ENCODE measurements at places on chromosomes 3 and 15.

DNA sequence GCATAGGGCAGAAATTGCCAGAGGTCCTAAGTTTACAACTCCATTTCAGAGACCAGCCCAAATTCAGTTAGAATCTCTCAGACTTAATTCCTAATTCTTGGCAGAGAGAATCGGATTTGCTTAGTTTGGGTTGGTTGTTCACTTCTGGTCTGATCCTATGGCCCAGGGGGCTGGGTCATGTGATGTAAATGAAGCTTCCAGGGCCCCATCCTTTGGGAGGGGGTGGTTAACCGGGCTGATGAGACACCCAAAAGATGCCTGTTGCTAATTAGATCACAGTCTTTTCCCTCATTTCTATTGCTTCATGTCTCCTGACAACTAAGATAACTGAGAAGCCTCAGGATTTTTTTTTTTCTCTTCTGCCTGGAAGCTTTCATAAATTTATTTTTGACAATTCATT lies 11.1 kb upstream of the ZNF620 start:
- no peak overlapping the region for H3K4me3 ChIP-seq
- H3K27me3 ChIP-seq: no peaks in the 10 kb centered on the region
- H3K4me1 ChIP-seq: no peaks in the 10 kb centered on the region
- H3K27ac ChIP-seq: no peak overlapping the region
- H3K36me3 ChIP-seq: no peaks in the 10 kb centered on the region
- DNase-seq: no peak

- H3K27me3 ChIP-seq: no peaks in the 10 kb centered on the region
- no peak for DNase-seq
- H3K27ac ChIP-seq: no peak overlapping the region
- no peak overlapping the region for H3K4me3 ChIP-seq
- H3K4me1 ChIP-seq: no peaks in the 10 kb centered on the region
Observed at GRCh38 chr15:85302271-85302670, 78.1 kb upstream of the AKAP13 start.

DNA sequence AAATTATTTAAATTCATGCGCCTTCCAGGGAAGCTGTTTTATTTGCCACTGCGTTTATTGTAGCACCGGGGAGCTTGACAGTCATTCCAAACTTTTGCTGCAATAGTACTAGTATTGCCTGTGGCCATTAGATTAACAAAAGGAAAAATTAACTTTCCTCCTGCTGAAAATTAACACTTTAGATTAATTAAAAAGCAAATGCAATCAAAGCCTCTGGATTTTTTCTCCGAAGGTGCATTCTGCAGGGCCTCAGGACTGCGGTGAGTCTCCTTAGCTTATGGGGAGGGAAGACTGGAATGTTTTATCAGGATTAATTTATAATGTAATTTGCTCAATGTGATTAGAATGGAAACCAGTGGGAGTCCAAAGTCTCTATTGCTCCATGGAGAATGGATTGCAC lies 456.4 kb upstream of the CFAP20DC start:
- no peaks in the 10 kb centered on the region for H3K36me3 ChIP-seq
- peaks cover 2% of the 10 kb centered on the region for H3K27me3 ChIP-seq
- no peak for DNase-seq
- no peak overlapping the region for H3K4me3 ChIP-seq
- no peaks in the 10 kb centered on the region for H3K4me1 ChIP-seq

- H3K27me3 ChIP-seq: no peaks in the 10 kb centered on the region
- no peak overlapping the region for H3K4me3 ChIP-seq
- no peak for DNase-seq
- peaks cover 68% of the 10 kb centered on the region for H3K36me3 ChIP-seq
Observed at GRCh38 chr3:12934431-12934830, 93.1 kb upstream of the RPL32 start.

GRCh38 chr3:127493924-127494646 lies 96.4 kb downstream of the TPRA1 start:
- no peaks in the 10 kb centered on the region for H3K4me1 ChIP-seq
- no peak overlapping the region for H3K4me3 ChIP-seq
- DNase-seq: no peak
- no peaks in the 10 kb centered on the region for H3K27me3 ChIP-seq

DNA sequence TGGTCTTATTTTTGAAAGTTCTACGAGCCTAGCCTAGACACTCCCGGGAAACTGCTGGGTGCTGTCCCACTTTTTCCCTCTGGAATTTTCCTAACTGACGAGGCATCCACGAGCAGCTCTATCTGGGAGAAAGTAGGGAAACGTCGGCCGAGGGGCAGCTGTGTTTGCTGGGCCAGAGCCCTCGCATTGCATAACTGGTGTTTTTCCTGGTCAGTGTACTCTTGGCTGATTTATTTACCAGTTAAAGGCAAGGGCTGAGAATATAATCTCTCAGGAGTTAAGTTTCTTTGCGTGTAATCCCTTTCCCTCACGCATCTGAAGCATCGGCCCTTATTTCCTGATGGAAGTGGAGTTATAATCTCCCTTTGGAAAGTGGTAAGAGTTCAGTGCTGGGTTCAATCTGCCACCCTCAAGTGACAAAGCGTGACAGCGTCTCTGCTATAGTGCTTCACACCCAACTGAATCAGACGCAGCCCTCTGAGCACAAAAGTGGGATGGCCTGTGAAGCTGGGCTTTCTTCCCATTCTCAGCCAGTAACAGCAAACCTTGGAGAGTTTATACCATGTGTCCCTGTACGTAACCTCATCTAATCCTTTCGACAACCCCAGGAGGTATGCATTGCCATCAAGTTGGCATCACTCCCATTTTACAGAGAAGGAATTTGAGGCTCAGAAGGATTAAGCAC lies 311.5 kb downstream of the RORA start:
- no peaks in the 10 kb centered on the region for H3K4me1 ChIP-seq
- no peak overlapping the region for H3K4me3 ChIP-seq
- no peaks in the 10 kb centered on the region for H3K36me3 ChIP-seq
- no peak overlapping the region for H3K27ac ChIP-seq

- H3K36me3 ChIP-seq: peaks cover 3% of the 10 kb centered on the region
- H3K4me3 ChIP-seq: no peak overlapping the region
- no peak for DNase-seq
- no peaks in the 10 kb centered on the region for H3K27me3 ChIP-seq
- H3K27ac ChIP-seq: no peak overlapping the region
- H3K4me1 ChIP-seq: no peaks in the 10 kb centered on the region
Observed at GRCh38 chr3:36901588-36901987, 43.3 kb downstream of the TRANK1 start.

- H3K4me3 ChIP-seq: no peak overlapping the region
- DNase-seq: no peak
- H3K36me3 ChIP-seq: no peaks in the 10 kb centered on the region
- H3K27ac ChIP-seq: no peak overlapping the region
Observed at GRCh38 chr3:65729973-65730372, 308.7 kb downstream of the MAGI1 start.

GRCh38 chr3:119608405-119609000 lies 10.8 kb downstream of the PLA1A start:
- no peaks in the 10 kb centered on the region for H3K27me3 ChIP-seq
- DNase-seq: no peak
- H3K27ac ChIP-seq: no peak overlapping the region
- no peak overlapping the region for H3K4me3 ChIP-seq

DNA sequence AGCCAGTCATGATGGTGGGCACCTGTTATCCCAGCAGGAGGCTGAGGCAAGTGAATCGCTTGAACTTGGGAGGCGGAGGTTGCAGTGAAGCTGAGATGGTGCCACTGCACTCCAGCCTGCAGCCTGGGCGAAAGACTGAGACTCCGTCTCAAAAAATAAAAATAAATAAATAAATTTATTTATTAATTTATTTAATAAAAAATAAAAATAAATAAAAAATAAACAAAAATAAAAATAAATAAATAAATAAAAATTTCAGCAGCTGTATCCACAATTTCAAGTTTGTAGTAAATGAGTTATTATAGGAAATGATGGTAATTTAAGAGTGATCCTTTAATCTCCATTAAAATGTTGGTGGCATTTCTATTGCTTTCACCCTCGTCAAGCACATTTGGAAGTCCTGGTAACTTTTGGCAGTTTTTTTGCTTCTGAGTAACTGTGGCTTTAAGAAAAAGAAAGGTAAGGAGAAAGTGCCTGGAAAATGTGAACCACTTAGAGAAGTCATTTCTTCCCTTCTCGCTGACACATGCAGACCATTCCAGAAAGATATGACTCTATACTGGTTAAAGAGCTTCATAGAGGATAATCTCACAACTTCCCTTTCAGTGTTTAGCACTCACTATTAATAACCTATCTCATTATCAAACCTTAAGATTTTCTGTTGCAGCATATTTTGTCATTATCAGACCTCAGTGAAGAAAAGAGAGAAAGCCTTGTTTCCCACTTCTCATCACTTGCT lies 296.6 kb downstream of the TIGIT start:
- DNase-seq: no peak
- no peaks in the 10 kb centered on the region for H3K27me3 ChIP-seq
- no peak overlapping the region for H3K4me3 ChIP-seq
- no peaks in the 10 kb centered on the region for H3K36me3 ChIP-seq

Data from large intestine (tissue), 12 donors.